GM12892 (cell line): ENCODE measurements at places on chromosomes 6 and 20.

- DNase-seq = no peak
Observed at GRCh38 chr20:19406381-19406780, 193.9 kb downstream of the SLC24A3 start.

- no peak for DNase-seq
Observed at GRCh38 chr6:35583893-35584688, 71.4 kb upstream of the TULP1 start.

DNA sequence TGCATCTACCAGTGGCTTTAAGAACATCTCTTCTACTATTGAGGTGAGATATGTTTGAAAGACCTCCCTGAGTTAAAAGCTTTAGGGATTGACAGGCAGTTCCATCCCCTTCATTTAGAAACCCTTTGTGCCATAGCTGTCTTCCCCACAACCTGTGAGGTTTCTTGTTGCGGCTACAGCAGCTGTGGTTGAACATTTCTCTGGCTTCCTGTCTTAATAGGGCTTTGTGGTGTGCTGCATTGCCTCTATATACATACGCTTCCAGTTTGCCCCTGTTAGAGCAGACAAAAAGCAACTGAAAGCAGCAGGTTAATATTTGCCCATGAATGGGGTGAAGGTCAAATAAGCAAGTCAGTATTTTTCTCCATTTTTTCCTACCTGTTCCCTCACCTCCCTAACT is 210.2 kb downstream of the TMEM200A start:
- no peak for DNase-seq

DNA sequence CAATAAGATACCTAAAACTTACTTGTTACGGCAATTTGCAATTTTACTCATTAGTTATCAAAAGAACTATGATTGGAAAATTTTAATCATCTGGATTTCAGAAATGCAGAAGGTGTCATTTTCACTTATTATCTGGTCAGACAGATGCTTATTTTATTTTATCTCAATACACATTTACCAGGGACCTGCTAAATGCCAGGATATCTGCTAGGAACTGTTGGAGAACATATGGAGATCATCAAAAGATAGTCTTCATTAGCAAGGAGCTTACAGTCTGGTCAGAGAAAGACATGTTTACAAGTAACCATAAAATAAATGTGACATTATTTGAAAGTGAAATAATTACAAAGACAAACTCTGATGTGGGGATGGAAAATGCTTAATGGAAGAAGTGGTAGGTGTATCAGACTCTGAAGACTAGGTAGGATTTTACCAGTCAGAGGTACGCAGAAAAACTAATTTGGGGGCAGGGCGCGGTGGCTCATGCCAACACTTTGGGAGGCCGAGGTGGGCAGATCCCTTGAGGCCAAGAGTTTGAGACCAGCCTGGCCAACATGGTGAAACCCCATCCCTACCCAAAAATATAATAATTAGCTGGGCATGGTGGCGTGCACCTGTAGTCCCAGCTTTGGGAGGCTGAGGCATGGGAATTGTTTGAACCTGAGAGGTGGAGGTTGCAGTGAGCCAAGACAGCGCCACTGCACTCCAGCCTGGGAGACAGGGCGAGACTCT is 137.8 kb downstream of the MYB start:
- DNase-seq = no peak

GRCh38 chr6:4889701-4890100 is 113.5 kb downstream of the CDYL start:
- DNase-seq = no peak

GRCh38 chr6:3912361-3913076 is 63.3 kb downstream of the FAM50B start:
- DNase-seq = no peak

DNA sequence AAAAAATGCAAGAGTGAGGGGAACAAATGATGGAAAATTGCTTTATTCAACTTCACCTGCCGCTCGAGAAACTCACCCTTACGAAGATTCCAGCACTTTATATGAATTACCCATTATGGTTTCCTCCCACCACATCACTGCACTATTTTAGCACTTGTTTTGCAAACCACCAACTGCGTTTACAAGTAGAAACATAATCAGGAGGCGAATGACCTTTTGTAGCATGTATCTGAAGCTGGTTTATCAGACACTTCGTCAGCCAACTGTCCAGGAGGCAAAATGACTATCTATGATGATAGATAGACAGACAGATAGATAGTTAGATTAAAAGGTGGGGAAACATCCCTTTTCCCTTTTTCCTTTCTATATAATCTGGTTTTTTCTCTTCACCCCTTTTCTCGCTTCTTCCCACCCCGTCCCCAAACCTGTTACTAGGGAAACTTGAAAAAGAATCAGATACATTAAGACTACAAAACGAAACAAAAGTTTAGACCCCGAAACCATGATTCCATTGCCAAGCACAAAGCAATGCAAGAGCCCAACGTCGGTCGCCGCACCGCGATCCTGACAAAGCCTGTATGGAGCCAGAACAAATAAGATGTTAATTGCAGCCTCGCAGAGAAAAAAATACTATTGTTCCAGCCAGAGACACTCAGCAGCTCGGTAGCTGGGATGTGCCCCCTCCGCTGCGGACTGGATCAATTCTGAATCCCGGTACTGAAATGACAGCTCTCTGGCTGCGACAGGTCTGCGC is 933 bp upstream of the ADGRB3 start:
- no peak for DNase-seq

GRCh38 chr6:53790886-53791285 is 3.9 kb upstream of the LRRC1 start:
- DNase-seq = no peak

DNA sequence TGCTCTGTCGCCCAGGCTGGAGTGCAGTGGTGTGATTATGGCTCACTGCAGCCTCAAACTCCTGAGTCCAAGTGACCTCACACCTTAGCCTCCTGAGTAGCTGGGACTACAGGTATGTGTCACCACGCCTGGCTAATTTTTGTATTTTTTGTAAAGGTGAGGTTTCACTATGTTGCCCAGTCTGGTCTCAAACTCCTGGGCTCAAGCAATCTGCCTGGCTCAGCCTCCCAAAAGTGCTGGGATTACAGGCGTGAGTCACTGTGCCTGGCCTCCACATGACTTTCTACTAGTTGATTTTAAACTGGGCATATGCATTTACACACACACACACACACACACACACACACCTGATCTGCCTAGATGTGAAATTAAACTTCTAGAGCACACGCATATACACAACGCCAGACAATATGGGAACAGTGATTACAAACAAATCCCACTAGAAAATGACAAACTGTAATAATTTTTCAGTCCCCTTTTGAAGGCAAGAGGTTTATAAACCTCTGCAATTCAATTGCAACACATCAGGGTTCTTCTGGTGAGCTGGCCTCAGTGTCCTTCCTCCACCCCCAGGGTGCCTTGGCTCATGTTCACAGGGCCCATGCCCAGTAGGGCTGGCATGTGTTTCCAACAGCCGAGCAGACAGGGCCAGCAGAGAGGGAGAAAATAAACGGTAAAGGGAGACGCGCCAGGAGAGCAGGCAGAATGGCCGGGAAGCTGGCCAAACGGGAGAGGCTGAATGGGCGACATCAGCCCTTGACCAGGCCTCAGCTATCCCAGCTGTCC is 31.2 kb downstream of the PARD6B start:
- no peak for DNase-seq

GRCh38 chr20:4111440-4112411 is 96.4 kb upstream of the RNF24 start:
- DNase-seq = no peak

- no peak for DNase-seq
Observed at GRCh38 chr20:46914789-46915379, 20.2 kb downstream of the EYA2 start.

DNA sequence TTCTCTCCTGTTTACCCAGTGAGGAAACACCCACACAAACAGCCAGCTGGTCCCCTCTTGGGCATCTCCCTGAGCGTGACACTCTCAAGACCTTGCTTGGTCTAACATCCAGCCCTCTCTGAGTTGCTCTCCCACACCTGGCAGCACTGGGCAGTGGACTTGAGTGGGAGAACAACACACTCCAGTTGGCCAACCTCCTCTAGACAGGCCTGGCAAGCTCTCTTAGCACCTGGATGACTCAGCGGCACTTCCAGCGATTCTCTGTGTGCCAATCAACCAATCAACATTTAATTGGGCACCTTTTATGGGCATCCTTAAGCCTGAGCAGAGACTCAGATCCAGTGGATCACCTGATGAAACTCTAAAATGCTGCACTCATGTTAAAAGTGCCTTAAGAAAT is 76.6 kb upstream of the QKI start:
- no peak for DNase-seq

GRCh38 chr6:119384444-119384843 is 34.9 kb upstream of the MAN1A1 start:
- DNase-seq = no peak

DNA sequence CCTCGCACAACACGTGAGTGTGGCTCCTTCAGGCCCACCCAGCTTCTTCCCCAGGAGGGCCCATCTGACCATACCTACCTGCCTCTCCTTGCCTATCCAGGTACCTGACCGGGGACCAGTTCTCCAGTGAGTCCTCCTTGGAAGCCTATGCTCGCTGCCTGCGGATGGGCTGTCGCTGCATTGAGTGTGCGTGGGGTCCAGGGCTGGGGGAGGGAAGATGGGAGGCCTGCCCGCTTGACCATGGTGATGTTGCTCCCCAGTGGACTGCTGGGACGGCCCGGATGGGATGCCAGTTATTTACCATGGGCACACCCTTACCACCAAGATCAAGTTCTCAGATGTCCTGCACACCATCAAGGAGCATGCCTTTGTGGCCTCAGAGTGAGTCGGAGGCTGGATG is 26.5 kb downstream of the PLCG1 start:
- DNase-seq = no peak

DNA sequence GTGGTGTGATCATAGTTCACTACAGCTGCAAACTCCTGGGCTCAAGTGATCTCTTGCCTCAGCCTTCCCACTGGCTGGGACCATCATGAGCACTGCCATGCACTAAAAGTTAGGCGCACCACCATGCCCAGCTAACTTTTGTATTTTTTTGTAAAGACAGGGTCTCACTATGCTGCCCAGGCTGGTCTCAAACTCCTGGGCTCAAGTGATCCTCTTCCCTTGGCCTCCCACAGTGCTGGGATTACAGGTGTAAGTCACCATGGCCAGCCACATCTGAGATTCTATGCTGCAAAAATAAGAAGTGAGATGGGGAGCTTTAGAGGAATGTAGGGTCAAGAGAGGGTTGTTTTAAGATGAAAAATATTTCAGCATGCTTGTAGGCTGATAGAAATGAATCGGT is 1.5 kb upstream of the FAM83D start:
- no peak for DNase-seq

DNA sequence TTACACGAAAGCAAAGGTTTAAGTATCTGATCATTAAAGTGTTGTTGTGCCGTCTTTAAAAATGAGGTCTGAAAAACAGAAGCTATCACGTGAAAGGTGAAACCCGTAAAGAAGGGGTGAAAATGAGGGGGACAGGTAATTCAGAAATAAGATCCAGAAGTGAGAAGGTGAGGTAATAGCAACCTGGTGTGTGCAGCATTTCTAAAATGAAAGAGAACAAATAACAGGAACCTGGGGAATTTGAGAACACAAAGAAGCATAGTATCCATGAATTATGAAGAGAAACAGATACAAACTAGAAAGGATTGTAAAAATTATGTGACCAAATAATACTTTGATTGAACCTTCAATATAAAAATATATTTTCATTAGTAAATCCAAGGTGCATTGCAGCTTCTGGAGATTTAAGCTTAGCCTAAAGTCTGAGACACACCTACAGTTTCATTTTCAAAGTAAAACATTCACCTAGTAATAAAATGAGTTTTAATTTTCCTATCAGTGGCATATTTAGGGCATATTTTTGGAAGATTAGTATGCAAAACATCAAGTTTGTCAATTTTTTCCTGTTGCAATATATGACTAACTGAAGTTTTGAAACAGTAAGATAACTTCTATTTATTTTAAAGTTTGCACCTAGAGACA is 1.4 kb downstream of the HEY2 start:
- no peak for DNase-seq

DNA sequence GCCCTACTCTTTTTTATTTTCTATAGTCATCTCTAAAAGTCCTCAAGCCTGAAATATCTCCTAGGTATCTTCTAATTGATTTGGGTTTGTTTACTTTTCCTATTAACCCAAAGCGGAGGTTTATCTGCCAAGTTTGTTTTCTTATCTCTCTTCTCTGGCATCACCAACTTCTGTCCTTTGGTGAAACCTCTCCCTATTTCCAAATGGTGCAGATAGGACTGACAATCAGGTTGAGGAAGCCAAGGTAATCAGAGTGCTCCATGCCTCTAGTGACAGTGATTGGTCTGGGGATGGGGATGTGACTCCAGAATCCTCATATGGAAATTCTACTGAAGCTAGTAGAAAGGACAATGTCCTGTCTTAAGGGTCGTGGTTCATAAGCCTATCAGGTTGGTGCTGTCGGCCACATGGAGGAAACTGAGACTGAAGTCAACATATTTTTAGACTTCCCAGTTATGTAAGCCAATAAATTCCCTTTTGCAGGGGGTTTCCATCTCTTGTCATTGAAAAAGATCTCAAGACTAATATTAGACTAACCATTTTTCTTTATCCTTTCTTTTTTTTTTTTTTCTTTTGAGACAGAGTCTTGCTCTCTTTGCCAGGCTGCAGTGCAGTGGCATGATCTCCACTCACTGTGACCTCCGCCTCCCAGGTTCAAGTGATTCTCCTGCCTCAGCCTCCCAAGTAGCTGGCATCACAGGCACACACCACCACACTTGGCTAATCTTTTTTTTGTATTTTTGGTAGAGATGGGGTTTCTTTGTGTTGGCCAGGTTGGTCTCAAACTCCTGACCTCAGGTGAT is 28.0 kb downstream of the KIF6 start:
- no peak for DNase-seq

GRCh38 chr20:20317195-20317594 is 50.7 kb upstream of the INSM1 start:
- no peak for DNase-seq

DNA sequence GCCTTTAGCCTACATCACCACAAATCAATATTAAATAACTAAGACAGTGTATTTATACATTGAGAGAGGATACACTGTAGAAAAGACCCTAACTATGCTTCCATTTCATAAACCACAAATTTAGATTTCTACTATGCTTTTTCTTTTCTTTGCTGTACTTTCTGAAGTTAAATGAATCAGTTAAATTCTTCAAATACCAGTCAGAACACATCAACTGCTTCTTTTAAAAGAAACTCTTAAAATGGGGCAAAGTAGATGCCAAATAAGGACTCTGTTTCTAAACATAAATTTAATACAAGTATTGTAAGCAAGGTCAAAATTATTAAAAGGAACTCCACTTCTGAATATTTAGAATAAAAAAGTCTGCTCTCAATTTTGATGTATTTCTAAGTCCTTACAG is 76.9 kb downstream of the GMDS start:
- no peak for DNase-seq

DNA sequence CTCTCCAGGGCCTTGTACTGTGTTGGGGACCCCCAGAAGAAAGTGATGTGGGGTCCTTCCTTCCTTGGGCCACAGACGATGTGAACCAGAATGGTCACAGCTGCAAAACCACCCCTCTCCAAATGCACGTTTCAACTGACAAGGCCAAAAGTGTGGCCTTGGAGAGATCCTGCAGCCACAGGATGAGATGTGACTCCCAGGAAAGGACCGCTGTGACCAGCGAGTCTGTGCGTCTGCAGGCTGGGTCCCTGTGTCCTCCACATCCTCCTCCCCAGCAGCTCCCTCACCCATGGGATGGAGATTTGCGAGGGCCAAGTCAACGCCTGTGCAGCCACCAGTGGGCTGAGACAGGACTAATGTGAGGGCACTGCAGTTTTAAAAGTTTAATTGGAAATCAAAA is 247.0 kb downstream of the ERMARD start:
- DNase-seq = no peak

GRCh38 chr20:6814945-6815344 is 47.5 kb downstream of the BMP2 start:
- DNase-seq = no peak
